Fibroblast of the aortic adventitia (primary cell): ENCODE measurements at places on chromosomes 6 and 20.

DNA sequence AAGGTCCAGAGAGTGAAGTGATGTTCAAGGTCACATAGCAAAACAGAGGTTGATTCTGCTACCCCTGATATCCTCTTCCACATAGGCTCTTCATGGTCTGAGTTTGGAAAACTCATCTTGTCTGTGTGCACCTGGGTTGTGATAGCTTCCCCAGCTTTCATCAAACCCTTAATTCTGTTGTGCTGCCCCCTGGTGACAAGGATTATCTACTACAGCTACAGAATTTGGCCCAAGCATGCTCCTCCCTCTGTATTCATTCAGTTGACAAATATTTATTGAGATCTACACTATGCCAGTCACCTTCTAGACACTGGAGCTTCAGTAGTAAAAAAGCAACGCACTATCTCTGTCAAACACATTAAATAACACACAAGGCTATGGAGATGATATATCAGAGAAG is 50.4 kb downstream of the SMPDL3A start:
- DNase-seq = peak; percentile 75

DNA sequence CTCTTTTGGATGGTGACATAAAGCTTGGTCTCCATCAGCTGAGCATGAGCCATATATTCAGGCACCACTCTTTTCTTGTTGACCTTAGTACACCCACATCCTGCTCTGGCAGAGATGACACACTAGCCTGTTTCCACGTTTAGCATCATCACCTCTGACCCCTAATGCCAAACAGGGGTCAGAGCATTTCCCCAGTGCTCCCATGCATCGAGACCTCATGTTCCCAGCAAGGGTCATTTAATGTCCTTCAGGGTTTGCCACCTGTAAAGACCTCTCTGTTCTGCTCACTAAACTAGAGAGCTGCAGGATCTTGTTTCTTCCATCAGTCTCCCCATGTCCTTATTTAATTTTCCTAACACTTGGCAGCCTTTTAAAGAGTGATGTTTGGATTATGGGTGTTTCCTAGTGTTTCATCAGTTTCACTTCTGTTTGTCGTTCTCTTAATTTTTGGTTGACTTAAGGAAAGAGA is 97.5 kb downstream of the AIG1 start:
- DNase-seq = peak; percentile 68

DNA sequence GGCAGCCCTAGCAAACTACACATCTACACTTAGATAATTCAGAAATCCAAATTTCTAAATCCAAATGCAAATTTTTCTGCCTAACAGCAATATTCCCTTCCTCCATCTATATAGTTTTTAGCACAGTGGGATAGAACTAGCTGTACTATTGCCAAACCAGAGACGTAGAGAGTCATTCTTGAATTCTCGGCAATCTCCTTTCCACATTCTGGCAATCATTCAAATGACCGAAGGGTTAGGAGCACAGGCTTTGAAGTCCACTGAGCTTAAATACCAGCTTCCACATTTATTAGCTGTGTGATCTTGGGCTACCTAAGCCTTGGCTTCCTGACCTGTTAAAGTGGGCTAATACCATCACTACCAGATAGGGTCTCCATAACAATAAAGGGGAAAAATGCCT is 3.1 kb upstream of the RPS12 start:
- DNase-seq = peak; percentile 25

GRCh38 chr6:24926192-24926591 is 9.6 kb downstream of the RIPOR2 start:
- DNase-seq = no peak

GRCh38 chr6:7112741-7113313 is 5.1 kb downstream of the RREB1 start:
- DNase-seq = no peak

- DNase-seq = no peak
Observed at GRCh38 chr6:41055149-41055548, 2.1 kb downstream of the APOBEC2 start.

GRCh38 chr20:51221791-51222408 is 199.0 kb upstream of the KCNG1 start:
- DNase-seq = peak; percentile 60

- peak; percentile 46 for DNase-seq
Observed at GRCh38 chr20:51650685-51651134, 108.2 kb upstream of the NFATC2 start.

GRCh38 chr6:35486005-35486925 is 10.6 kb downstream of the TEAD3 start:
- peak; percentile 29 for DNase-seq

- peak; percentile 40 for DNase-seq
Observed at GRCh38 chr6:136408204-136408603, 118.6 kb upstream of the BCLAF1 start.

- DNase-seq = peak; percentile 61
Observed at GRCh38 chr6:57221191-57221935, 744 bp downstream of the RAB23 start.

- DNase-seq = no peak
Observed at GRCh38 chr20:45752746-45753145, 30.6 kb downstream of the SPINT4 start.

- DNase-seq = no peak
Observed at GRCh38 chr6:150245148-150245935, 102.5 kb downstream of the PPP1R14C start.

DNA sequence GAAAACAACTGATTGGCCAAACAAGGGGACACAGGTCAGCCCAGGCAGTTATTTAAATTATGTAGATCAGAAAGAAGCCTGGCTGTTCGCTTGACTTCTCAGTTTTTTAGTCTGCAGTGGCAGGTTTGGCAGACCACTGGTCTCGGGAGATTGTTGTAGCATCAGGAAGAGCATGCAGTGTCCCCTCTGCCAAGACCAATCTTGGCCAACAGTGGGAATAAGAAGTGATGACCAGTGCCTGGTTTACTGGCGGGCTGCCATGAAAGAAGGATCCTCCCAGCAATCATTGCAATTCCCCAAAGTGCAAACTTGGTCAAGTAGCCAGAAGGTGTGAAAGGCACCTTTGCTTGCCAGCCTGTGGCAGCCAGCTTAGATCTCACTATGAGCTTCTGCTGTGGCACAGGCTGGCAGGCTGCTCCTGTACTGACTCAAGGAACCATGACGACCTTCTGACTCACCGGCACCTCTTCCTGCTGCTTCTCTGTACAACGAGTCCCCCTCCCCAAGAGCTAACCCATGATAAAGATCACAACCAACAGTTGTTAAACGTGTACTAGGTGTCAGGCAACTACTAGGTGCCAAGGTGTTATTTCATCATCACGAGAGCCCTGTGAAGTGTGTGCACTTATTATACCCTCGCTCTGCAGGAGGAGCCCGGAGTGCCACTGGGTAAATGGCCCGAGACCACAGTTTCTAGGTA is 76.8 kb upstream of the DUSP22 start:
- DNase-seq = peak; percentile 24

- DNase-seq = peak; percentile 73
Observed at GRCh38 chr20:25539742-25540672, 45.3 kb downstream of the NINL start.

GRCh38 chr6:25511376-25511775 is 140.6 kb upstream of the SCGN start:
- DNase-seq = peak; percentile 25

- DNase-seq = no peak
Observed at GRCh38 chr20:25247518-25247955, 348 bp upstream of the PYGB start.

- DNase-seq = peak; percentile 41
Observed at GRCh38 chr20:5864873-5865587, 85.3 kb downstream of the TRMT6 start.

DNA sequence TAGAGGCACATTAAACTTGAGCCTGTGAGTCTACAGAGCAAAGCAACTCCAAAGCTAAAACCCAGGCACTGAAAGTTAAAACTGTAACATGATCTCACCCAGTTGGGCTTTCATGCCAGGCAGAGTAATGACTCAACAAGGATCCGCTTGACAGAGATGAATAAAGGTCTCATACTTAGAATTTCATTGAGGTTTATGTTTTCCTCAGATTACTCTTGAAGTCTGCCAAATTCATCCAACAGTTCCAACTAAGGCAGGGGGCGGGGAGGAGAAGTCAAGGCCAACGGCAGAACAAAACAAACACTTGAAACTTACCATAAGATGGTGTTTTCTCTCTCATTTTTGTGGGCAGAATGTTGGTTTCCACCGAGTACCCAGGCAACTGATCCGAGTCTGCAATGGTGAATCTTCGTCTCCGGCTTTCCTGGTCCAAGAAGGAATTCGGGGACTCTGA is 54.0 kb upstream of the IPCEF1 start:
- DNase-seq = peak; percentile 98

- no peak for DNase-seq
Observed at GRCh38 chr6:96947055-96947454, 22.5 kb downstream of the KLHL32 start.
